ENCODE measurements at places on chromosomes 16 and 17. TPM values are rescaled to one million over a fixed set of nuclear protein-coding genes. Genes with fewer than 3 reads are reported as not detected.

DNA sequence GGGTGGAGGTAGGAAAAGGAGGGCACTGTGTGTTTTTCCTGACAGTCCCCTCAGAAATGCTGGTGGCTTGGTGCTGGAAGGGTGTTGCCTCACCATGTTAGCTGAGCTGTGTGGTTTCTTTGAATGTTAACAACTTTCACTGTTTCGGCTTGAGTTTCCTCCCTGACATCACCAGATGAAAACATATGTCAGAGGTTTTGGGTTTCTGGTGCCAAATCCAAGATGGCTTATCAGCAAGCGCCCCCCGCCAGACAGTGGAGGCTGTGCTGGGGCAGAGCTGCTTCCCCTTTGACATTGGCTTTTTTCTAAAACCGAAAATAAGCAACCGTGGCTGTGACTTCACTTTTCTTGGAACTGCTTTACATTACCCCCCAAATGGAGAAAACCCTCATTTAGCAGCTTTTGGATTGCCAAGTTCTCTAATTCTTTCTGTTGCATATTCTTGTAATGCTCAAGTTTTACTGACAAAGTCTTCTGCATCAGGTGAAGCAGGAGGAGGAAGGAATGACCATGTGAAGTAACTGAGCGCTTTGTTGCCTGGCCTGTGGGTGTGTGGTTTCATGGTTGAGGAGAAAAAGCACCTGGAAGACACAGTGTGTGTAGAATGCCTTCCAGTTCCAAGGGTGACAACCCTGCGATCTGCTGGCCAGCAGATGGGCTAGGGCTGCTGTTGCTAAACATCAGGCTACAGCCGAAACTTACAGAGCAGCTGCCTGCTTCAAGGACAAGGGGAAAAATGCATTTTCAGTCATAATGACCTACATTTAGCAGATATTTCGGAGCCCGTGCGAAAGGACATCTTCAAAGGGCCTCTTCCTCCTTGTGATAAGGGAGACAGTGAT lies 9.7 kb downstream of the RMI2 start:
- no peak for DNase-seq

DNA sequence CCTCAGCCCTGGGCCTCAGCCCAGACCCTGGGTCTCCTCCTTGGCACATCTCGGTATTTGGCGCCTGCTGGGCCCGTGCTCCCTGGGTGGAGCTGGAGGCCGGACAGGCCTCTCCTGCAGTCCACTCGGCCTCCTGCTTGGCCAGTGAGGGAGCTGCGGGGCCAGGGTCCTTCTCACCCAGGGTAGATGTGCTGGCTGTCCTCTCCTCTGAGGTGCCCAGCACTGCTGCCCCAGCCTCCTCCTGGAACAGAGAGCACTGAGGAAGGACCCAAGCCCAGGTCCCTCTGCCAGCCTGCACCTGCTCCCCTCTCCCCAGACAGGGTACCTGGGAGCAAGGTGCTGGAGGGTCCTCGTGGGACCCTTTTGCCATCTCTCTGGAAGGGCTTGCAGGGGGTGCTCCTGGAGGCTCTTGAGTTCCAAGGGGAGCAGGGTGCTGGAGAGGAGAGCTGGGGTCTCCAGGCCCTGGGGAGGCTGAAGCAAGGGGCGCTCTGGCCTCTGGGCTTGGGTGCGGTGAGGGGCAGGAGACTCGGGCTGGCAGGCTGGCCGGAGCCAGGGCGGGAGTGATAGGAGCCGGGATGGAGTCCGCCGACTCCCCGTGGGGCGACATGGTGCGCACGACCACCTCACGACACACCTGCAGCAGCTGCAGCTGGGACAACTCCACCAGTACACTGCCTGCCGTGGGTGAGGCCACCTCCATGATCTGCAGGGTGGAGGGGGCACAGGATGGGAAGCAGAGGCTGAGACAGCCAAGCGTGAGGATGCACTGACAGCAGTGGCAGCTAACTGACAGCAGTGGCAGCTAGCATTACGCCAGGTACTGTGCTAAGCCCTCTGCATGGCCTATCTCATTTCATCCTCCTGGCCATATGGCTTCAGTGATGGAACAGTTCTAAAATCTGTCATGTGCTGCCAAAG lies 17.8 kb downstream of the TSPOAP1 start:
- DNase-seq: no peak

GRCh38 chr17:17341452-17341851 lies 38.3 kb downstream of the NT5M start:
- DNase-seq: no peak

- no peak for DNase-seq
Measured at GRCh38 chr17:60167065-60167741, 17.4 kb downstream of the CA4 start.

GRCh38 chr16:85124636-85125346 lies 12.5 kb upstream of the CIBAR2 start:
- DNase-seq: no peak

The ODAD4 gene
- total RNA-seq: 0.98 TPM

The SNRNP25 gene
- total RNA-seq: 24.5 TPM

All from HCT116 (cell line).